A549 treated with AZD2906 at 1 μM for 4 hours (cell line): ENCODE measurements at places on chromosomes 13 and 19. TPM values are rescaled to one million over a fixed set of nuclear protein-coding genes. Genes with fewer than 3 reads are reported as not detected.

The FRY gene
- total RNA-seq: 0.03 to 0.10 TPM (median 0.06 TPM) in 4 of 5 replicates, not detected in the other

The MCEMP1 gene
- total RNA-seq: not detected in 5 replicates

The SPRYD7 gene
- total RNA-seq: 9.6 to 11.1 TPM (median 10.5 TPM) in 5 replicates

The IRGC gene
- not detected in 5 replicates for total RNA-seq

The OXGR1 gene
- total RNA-seq: not detected in 5 replicates

The PLPP2 gene
- total RNA-seq: 75.6 to 112 TPM (median 102 TPM) in 5 replicates

The PCSK4 gene
- total RNA-seq: 0.62 to 0.86 TPM (median 0.67 TPM) in 5 replicates

The MIR17HG gene
- total RNA-seq: 0.74 to 1.7 TPM (median 1.1 TPM) in 5 replicates

The PABPC3 gene
- 0.10 to 0.18 TPM (median 0.16 TPM) in 5 replicates for total RNA-seq

The ADM5 gene
- 2.9 to 5.7 TPM (median 5.0 TPM) in 5 replicates for total RNA-seq
